Vein endothelial cell (primary cell): ENCODE measurements at places on chromosomes 12 and 14. TPM values are rescaled to one million over a fixed set of nuclear protein-coding genes. Genes with fewer than 3 reads are reported as not detected.

The C14orf180 gene
- not detected in 2 replicates for total RNA-seq

The RAB15 gene
- 14.4 and 19.6 TPM in 2 replicates for total RNA-seq

The CLEC4C gene
- total RNA-seq: not detected in 2 replicates

The C3AR1 gene
- 0.19 and 0.65 TPM in 2 replicates for total RNA-seq

The TSPAN19 gene
- not detected in 2 replicates for total RNA-seq

The VDR gene
- 0.33 and 0.38 TPM in 2 replicates for total RNA-seq

The CDKN3 gene
- 22.5 and 40.1 TPM in 2 replicates for total RNA-seq

The PMCH gene
- 0.65 and 0.76 TPM in 2 replicates for total RNA-seq

The PRPF39 gene
- 26.1 and 37.7 TPM in 2 replicates for total RNA-seq

The B4GALNT1 gene
- not detected in 2 replicates for total RNA-seq

The STAB2 gene
- total RNA-seq: under 0.01 TPM in 1 of 2 replicates, not detected in the other

The TRHDE gene
- total RNA-seq: under 0.01 TPM in 1 of 2 replicates, not detected in the other

The SOAT2 gene
- not detected in 2 replicates for total RNA-seq

The DCAF11 gene
- total RNA-seq: 47.0 and 51.9 TPM in 2 replicates

The MYF6 gene
- not detected in 2 replicates for total RNA-seq

The MYF5 gene
- not detected in 2 replicates for total RNA-seq

The PRB2 gene
- not detected in 2 replicates for total RNA-seq

The TMEM121 gene
- 5.6 and 6.2 TPM in 2 replicates for total RNA-seq

The REP15 gene
- total RNA-seq: 2.9 and 6.2 TPM in 2 replicates

The NKX2-1 gene
- not detected in 2 replicates for total RNA-seq

The AKAP5 gene
- 0.33 and 0.76 TPM in 2 replicates for total RNA-seq

The STAC3 gene
- 0.65 TPM in 1 of 2 replicates, not detected in the other for total RNA-seq

The DAO gene
- total RNA-seq: not detected in 2 replicates

The MANSC1 gene
- total RNA-seq: 53.2 and 54.5 TPM in 2 replicates

The CLEC4A gene
- total RNA-seq: not detected in 2 replicates
